A549 (cell line): ENCODE measurements at places on chromosomes 2 and 18.

GRCh38 chr2:121884511-121884921, 129.1 kb downstream of the TSN start:
- no peak for DNase-seq

- peak; percentile 9 for DNase-seq
These were observed 230.9 kb upstream of the SLC14A2 start for GRCh38 chr18:45384137-45384961.

DNA sequence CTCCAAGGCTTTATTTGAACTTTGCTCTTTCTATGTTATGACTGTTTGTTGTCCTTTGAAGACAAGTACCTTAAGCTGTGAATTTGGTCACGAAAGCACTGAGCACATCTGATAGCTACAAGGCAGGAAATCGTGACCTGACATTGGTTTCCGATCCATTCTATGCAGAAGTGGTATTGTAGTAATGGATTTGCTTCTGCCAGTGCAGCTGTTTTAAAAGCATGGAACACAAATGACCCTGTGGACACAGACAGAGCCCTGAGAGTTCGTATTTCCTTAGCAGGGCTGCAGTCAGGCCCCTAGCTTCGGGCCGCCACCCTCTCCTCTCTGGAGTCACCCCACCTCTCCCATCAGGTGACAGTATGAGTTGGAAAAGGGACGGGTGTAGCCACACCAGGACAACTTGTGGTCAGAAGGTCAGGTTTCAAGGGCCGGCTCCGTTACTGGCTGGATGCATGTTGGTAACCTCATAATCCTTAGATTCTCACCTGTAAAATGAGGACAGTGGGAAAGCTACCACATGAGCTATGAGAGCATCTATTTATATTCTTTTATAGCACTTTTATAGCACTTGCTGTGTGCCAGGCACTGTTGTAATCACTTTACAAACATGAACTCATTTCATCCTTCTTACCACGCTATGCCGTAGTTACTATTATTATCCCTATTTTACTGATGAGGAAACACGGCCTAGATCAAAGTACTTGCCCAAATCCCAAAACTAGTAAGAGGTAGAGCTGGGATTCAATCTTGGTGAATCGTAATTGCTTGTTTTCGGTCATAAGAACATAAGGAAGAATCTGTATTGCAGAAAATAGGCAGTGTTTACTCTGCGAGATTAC, 70.2 kb downstream of the SPATS2L start:
- DNase-seq, result no peak

- no peak for DNase-seq
These were observed 111.3 kb downstream of the RIF1 start for GRCh38 chr2:151520976-151521375.

DNA sequence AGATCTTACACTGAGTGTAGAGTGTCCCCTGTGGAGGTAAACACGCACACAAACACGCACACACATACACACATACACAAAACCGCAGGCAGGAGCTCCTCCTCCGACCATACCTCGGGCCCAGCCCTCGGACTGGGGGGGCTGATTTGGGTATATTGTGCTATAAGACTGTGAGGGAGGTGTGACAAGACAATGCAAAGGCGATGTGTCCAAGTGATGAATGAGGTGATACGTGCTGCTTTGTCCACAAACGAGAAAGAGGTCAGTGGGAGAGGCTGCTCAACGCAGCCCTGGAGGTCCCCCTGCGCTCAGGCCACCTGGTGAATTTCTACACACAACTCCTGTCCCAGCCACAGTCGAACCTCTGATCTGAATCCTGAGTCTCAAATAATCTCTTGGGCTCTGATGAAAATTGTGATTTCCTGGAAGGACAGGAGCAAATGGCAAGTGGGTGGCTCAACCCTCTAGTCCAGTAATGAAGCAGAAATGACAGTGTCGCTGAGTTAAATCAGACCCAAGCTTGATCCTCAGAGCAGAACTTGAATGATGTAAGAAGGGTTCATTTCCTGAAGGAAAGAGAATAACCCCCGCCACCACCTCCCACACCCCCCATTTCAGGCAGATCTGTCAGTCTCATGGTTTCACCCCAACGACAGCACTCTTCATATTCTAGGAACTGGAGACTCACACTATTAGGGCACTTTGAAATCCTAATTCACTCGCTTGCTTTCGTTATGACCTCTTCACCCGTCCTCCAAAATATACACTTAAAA, 48.9 kb upstream of the ASXL2 start:
- DNase-seq, result no peak

DNA sequence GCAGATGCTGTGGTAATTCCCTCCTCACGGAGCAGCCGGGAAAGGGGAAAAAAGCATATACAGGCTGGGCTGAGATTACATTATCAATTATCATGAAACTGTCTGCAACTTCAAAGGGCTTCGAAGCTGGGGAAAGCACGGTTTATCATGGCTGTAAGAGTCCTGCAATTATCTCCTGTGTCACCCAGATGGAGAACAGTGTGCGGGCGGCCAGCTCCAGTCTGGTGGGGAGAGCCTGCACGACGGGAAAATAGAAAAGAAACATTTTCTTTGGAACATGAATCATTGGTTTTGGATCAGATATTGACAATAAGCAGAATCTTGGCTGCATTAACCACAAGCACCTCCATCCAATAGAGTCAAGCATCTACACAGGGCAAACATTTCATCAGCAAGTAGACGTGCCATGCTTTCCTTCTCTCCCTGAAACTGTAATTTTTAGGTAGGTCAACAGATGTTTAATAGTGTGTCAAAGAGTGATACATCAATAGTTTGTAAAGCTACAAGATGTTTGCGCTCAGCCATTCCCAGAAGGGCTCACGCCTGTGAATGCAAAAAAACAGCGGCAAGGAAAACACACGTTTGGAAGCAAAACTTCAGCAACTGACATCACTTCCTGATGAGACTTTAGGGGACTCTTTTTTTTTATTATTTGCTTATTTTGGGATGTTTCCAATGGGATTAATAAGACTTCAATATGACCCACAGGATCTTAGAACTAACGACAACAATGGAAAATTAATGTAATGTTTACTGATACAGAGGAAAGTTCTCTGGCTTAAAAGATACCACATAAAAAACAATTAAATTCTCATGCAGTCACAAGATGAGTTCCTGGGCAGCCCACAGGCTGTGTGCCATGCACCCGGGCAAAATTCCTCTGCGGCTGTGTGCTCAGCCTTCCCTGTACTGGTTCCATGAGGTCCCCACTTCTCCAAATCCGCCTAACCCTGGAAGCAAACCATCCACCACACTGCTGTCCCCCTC, 111.0 kb upstream of the SALL3 start:
- DNase-seq, result no peak

DNA sequence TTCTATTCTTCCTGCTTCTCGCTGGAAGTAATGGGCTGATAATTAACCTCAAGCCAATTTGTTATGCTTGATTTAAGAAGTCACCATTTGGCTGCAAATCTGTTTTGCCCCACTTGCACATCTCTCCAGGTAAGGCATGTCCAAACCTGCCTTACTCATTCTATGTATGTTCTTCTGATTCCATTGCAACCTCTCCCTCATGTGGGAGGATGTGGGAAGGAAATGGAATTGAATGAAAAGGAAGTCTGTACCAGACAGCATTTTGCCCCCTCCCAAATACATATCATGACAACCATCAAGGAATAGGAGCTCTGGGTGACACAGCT, 131.7 kb downstream of the NRP2 start:
- no peak for DNase-seq

GRCh38 chr2:156380117-156380645, 47.7 kb upstream of the NR4A2 start:
- no peak for DNase-seq

GRCh38 chr2:151777487-151777886, 43.2 kb upstream of the NEB start:
- DNase-seq, result peak; percentile 19

DNA sequence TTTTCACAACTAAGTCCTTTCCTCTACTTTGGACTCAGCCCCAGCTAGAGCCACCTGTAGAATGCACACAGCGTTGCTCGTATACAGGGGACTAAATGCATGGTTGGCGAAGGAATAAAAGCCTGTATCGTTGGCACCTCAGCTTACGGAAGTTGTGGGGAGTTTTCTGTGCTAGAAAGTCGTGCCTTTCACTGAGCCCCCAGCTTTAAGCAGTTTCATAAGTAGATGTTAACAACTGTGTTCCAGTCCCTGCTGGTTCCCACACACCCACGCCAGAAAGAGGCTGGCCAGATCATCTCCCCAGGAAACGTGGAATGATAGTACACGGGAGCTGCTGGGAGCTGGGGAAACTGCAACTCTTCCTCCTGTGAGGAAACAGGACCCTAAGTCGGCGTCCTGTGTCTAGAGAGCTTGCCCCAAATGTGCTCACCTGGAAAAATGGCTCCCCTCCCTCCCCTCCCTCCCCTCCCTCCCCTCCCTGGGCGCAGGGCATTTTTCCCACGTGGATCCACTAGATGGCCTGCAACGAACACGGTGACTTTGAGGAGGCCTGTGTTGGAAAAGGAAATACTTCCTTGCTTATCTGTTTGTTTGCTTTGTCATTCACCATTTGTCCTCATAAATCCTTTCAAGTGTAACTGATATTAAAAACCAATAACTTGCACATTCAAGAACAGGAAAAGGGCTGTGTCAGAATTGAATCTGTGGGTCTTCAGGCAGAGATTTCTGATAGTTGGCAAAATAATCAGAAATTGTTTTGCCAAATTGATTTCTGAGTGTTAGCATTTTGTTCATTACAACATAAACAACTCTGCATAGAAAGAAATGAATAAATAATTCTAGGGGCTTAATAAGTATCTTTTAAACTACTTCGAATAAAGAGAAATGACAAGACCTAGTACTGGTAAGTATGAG, 43.9 kb upstream of the RFX8 start:
- DNase-seq, result peak; percentile 29

GRCh38 chr2:68829749-68830148, 41.4 kb downstream of the BMP10 start:
- DNase-seq, result no peak

DNA sequence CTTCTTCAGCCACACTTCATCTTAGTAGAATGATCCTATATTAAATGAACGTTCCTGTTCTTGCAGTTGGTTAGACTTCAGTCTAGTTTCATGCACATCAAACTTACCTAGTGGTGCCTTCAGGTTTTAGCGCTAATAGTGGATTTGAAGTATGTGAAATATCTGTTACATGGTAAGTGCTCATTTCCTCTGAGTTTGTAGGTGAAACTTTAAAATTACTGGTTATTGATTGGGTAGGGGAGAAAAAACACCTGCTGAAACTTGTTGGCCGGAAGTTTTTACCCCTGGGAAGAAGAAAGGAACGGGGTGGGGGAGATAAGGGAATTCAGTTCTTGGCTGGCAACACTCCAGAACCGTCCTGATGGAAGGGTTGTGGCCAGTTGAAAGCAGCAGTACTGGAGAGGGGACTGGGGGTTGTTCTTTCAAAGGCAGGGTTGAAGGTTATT, 112.8 kb downstream of the SPTBN1 start:
- DNase-seq, result no peak

DNA sequence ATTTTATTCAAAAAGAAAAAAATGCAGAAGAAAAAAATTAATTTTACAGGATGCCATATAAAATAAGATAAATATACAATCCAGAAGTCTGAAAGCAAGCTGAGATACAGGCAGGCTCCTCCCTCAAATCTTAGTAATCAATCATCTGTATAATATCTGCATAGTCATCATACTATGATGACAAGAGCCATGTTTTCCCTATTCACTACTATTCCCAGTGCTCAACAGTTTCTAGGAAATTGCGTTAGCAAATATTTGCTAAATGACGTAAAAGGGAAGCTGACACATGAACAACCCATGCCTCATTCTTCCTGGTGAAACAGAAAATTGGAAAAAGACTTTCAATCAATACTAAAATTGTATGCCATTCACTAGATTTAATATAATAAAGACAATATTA, 793.2 kb downstream of the SUCLG1 start:
- DNase-seq, result peak; percentile 0

DNA sequence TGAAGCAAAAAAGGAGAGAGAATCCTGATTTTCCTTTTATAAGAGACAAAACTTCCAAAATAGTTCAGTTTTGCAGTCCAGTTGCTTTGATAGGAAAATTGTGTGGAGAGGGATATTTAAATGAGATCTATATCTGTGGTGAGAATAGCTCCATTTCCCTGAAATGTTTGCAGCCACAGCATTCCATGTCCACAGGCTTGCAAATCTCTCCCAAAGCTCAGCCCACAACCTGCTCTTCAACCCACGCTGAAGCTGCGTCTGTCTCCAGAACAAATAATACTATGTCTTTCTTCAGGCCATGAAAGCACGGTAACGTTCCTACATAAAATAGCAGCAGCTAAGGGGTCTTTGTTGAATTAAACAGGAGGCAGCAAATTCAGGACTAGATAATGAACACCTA, 31.8 kb downstream of the TMEM17 start:
- no peak for DNase-seq

- no peak for DNase-seq
These were observed 36.0 kb downstream of the SMIM21 start for GRCh38 chr18:75391279-75392225.

DNA sequence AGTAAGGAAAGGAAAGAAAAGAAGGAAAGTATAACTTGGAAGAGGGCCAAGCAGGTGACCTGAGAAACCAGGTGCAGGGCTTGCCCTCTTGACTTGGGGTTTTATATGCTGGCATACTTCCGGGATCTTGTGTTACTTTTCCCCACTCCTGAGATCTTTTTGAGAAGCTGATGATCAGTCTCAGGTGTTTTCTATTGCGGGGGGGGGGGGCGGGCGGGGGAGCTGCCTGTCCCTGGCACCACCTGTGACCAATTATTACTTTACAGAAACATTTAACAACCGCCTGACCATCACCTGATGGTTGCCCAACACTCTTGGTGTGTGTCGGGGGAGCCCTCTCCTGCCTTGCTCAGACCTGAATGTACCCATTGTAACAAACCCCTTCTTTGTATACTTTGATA, 6.9 kb upstream of the CASP10 start:
- DNase-seq, result no peak

- DNase-seq, result no peak
These were observed 39.5 kb upstream of the ASXL3 start for GRCh38 chr18:33538418-33539042.

DNA sequence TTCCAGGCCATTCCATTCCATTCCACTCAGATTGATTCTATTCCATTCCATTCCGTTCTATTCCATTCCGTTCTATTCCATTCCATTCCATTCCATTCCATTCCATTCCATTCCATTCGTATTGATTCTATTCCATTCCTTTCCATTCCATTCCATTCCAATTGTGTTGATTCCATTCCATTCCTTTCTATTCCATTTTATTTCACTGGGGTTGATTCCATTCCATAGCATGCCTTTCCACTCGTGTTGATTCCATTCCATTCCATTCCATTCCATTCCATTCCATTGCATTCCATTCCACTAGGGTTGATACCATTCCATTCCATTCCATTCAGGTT, 1142.3 kb downstream of the RPIA start:
- no peak for DNase-seq

GRCh38 chr2:217920879-217921603, 81.8 kb downstream of the TNS1 start:
- no peak for DNase-seq

DNA sequence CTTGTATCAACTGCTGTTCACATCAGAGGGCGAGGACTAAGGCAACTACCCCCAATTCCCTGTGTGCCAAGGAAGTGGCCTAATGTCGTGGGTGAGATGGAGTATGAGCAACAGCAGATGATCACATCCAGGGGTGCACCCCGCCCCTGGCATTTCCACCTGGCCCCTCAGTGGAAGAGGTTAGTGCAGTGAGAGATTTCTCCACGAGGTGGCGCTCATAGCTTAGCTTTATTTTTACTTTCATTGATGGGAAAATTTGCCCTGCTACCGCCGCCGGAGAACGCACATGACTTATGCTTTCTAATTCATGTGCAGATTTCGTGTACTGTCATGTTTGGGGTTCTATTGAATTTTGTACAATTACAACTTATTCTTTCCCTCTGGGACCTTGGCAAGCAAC, 470.6 kb upstream of the MEX3C start:
- DNase-seq, result peak; percentile 40
